ENCODE measurements at places on chromosomes 16 and 17. TPM values are rescaled to one million over a fixed set of nuclear protein-coding genes. Genes with fewer than 3 reads are reported as not detected.

GRCh38 chr17:48795444-48796162, 21.4 kb downstream of the TTLL6 start:
- H3K4me3 ChIP-seq: peak overlapping the region; percentile 38
- peak; percentile 77 for DNase-seq
- peaks cover 22% of the 10 kb centered on the region for H3K36me3 ChIP-seq
- H3K27ac ChIP-seq: peak overlapping the region; percentile 95
- H3K4me1 ChIP-seq: peaks cover 59% of the 10 kb centered on the region
- H3K27me3 ChIP-seq: no peaks in the 10 kb centered on the region

SLC13A5 gene
- total RNA-seq: 0.71 TPM

DNA sequence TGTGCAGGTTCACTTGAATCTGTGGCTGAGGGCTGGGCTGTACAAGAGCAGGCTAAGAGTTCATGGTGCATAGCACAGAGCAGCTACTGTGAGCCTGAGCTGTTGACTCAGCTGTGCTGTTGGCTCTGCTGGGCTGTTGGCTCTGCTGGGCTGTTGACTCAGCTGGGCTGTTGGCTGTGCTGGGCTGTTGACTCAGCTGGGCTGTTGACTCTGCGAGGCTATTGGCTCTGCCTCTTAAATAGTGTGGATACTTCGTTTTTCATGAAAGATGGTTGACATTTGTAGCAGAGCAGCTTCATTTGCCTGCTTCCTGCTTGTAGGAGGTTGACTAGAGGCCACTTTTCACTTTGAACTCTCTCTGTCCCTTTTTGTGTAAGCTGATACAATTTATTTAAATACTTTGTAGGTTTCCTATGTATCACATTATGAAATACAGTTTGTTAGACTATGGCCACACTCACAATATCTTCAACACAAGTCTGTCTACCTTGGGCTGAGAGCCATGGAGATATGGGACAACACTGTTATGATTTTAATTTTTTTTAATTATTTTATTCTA, 40.3 kb upstream of the CCNF start:
- no peaks in the 10 kb centered on the region for H3K4me1 ChIP-seq
- H3K36me3 ChIP-seq: no peaks in the 10 kb centered on the region
- peaks cover 1% of the 10 kb centered on the region for H3K27me3 ChIP-seq
- no peak overlapping the region for H3K27ac ChIP-seq

NACA2 gene
- not detected for total RNA-seq

DNA sequence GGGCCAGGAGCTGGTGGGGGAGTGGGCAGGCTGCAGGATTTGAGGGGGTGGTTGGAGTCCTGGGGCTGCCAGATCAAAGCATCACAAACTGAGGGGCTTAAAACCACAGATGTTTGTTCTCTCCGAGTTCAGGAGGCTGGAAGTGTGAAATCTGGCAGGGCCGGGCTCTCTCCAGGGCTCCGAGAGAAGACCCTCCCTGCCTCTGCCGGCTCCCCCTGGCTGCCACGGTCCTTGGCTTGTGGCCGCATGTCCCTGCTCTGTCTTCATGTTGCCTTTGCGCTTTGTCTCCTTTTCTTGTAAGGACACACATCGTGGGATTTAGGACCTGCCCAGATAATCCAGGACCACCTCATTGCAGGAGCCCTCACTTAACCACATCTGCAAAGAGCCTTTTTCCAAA, 139.8 kb upstream of the GSE1 start:
- H3K4me3 ChIP-seq: no peak overlapping the region
- H3K4me1 ChIP-seq: peaks cover 12% of the 10 kb centered on the region
- no peak for DNase-seq
- no peak overlapping the region for H3K27ac ChIP-seq
- no peaks in the 10 kb centered on the region for H3K36me3 ChIP-seq

CHD9NB gene
- total RNA-seq: 6.4 TPM

HOXB4 gene
- total RNA-seq: 28.0 TPM

DNA sequence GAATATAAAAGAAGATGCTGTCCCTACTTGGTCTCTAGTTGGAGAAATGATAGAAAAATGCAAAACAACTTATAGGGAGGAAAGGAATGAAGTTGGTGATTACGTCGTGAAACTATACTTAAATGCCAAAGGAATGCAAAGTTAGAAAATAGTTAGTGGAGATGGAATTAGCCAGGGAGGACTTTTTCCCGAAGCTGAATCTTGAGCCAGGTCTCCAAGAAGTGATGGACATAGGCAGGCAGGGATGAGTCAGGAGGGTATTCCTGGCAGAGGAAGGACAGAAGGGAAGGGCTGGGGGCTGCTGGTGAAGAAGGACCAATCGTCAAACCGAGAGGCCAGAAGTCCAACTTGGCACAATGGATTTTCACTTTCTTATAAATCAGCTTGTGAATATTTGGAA, 1.8 kb downstream of the SNTB2 start:
- peaks cover 27% of the 10 kb centered on the region for H3K4me1 ChIP-seq
- no peaks in the 10 kb centered on the region for H3K27me3 ChIP-seq
- peak overlapping the region; percentile 88 for H3K4me3 ChIP-seq

CCL7 gene
- not detected for total RNA-seq

SHISA9 gene
- not detected for total RNA-seq

TEKT1 gene
- total RNA-seq: not detected

SERPINF2 gene
- total RNA-seq: 0.76 TPM

C16orf92 gene
- total RNA-seq: not detected

Measured in Calu3 (cell line).